ENCODE measurements at places on chromosomes 16 and 17. TPM values are rescaled to one million over a fixed set of nuclear protein-coding genes. Genes with fewer than 3 reads are reported as not detected.

GRCh38 chr16:27389272-27389961 lies 12.6 kb upstream of the IL21R start:
- DNase-seq, result no peak

CCL14 gene
- not detected for total RNA-seq

DNA sequence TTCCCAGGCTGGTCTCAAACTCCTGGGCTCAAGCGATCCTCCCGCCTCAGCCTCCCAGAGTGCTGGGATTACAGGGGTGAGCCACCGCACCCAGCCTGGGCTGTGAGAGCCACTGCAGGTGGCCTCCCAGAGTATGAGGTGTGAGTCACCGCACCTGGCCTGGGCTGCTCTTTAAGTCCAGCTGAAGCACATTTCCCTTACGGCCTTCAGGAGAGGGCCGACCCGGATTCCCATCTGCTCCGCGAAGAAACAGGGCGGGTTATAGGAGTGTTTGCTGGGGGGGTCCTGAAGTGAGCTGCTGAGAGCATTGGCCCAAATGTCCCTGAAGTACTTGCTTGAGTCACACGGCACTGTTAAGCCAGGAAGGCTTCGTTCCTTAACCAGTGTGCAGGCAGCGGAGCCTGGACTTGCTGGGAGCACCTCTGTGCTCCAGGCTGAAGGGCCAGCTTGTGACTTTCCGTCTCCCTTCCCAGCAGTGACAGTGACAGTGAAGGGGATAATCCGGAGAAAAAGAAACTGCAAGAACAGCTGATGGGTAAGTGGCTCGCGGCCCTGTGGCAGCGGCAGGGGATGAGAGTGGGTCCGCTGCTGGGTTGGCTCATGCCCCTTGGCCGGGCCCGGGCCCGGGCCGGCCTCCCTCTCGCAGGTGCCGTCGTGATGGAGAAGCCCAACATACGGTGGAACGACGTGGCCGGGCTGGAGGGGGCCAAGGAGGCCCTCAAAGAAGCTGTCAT lies 7.2 kb downstream of the VPS4A start:
- DNase-seq, result no peak

IL17C gene
- not detected for total RNA-seq

GRCh38 chr17:266219-266618 lies 84.8 kb upstream of the DOC2B start:
- no peak for DNase-seq
